Activated CD4-positive, alpha-beta T cell treated with anti-CD3 and anti-CD28 coated beads, Interleukin-2, amount 10 ng/mL, durations not matched to agents 7 days and 5 days (primary cell): ENCODE measurements at places on chromosomes 2 and 18.

GRCh38 chr2:54103454-54104314 lies 11.7 kb upstream of the ACYP2 start:
- DNase-seq, result peak; percentile 28
- H3K27ac ChIP-seq, result no peak overlapping the region
- H3K36me3 ChIP-seq, result no peaks in the 10 kb centered on the region
- H3K4me1 ChIP-seq, result peaks cover 10% of the 10 kb centered on the region
- no peak overlapping the region for H3K4me3 ChIP-seq

DNA sequence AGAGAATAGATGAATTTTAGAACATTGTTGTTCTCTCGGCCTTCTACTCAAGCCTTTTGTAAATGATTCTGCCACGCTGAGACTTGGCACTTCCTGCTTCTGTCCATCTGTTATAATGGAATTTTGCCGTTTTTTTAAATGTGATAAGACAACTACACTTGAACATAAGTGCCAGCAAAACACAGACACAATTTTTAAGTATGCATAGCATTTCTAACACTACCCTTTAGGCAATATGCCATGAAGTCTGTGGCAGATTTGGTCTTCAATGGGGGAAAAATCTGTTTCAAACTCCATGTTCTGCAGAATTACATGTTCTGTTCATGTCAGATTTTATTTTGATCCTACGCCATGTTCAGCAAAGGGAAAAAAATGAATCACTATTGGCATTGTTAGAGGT lies 1170.7 kb upstream of the SLC39A10 start:
- DNase-seq, result no peak
- H3K36me3 ChIP-seq, result no peaks in the 10 kb centered on the region
- H3K4me3 ChIP-seq, result no peak overlapping the region
- no peaks in the 10 kb centered on the region for H3K27me3 ChIP-seq
- no peak overlapping the region for H3K27ac ChIP-seq
- H3K4me1 ChIP-seq, result no peaks in the 10 kb centered on the region

DNA sequence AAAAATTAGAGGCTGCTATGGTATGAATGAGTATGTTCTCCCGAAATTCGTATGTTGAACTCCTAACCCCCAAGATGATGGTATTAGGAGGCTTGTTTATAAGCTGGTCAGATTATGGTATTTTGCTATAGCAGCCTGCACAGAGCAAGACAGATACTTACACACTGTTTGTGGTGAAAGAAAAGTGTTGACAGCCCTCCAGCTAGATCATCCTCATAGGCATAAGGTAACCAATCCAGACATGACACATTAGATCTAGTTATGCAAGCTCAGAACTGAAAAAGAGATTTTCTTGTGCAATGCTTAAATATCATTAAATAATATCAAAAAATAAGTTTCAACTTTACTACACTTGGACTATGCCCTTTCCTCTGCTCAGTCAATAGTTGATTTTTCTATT lies 107.1 kb downstream of the ABCA12 start:
- H3K27ac ChIP-seq, result no peak overlapping the region
- H3K4me1 ChIP-seq, result no peaks in the 10 kb centered on the region
- DNase-seq, result no peak
- H3K4me3 ChIP-seq, result no peak overlapping the region

DNA sequence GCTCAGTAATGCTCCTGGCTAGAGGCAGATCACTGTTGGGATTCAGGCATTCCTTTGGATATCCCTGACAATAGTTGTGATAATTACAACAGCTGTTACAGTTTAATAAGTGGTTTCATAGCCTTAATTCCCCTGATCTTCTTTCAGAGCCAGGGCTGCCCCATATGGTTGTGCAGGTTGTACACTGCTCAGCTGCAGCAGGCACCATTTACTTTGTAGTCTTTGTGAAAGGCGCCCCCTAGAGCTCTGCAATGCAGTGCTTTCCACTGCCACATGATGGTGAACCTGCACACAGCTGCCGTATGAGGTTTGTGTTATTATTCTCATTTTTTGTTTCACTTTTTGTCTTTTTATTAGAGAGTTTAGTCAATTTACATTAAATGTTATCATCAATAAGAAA lies 239.1 kb downstream of the KCNS3 start:
- peak; percentile 7 for DNase-seq
